ENCODE measurements at places on chromosomes 6 and 20.

- no peak for DNase-seq
Measured at GRCh38 chr6:46473881-46474280, 17.4 kb downstream of the RCAN2 start.

DNA sequence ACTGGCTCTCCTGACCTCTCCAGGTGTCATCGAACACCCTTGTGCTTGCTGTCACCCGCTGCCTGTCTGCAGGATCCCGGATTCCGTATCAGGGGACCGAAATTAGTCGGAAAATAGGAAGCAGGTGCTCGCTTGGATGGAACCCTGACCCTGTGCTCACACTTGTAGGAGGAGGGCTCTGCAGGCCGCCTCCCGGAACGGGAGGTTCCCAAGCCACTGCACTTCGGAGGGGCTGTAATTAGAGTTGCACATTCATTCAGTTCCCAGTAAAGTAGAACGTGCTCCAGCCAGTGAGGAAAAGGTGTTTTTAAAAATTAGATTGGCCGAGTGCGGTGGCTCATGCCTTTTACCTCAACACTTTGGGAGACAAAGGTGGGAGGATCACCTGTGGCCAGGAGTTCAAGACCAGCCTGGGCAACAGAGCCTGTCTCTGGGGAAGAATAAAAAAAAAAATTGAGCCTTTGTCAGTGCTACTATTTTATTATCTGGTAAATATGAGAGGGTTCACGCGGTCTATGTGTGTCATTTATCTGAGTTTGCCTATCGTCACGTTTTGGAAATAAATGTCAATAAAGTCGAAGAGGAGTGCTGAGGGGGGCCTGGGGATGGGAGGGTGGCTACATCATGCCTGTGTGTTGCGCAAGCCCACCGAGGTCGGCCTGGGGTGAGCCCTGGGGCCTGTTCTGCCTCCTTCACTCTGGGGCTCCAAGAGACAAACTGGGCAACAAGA lies 1.5 kb upstream of the GMEB2 start:
- no peak for DNase-seq

DNA sequence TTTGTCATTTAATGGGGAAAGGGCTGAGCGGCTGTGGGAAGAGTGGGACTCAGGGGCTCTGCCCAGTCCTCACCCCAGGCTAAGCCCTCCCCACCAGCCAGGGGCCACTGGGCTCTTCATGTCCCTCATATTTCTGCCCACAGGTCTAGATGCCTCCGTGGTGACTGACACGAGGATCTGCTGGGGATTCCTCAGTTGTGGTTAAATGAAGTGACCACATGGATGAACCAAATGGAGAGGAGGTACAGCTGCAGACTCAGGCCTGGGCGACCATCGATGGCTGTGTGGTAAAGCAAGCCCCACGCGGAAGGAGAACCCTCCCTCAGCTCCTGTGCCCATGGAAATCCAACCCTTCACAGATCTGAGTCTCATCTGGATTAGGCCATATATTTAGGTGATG lies 29.4 kb downstream of the RAET1L start:
- no peak for DNase-seq

DNA sequence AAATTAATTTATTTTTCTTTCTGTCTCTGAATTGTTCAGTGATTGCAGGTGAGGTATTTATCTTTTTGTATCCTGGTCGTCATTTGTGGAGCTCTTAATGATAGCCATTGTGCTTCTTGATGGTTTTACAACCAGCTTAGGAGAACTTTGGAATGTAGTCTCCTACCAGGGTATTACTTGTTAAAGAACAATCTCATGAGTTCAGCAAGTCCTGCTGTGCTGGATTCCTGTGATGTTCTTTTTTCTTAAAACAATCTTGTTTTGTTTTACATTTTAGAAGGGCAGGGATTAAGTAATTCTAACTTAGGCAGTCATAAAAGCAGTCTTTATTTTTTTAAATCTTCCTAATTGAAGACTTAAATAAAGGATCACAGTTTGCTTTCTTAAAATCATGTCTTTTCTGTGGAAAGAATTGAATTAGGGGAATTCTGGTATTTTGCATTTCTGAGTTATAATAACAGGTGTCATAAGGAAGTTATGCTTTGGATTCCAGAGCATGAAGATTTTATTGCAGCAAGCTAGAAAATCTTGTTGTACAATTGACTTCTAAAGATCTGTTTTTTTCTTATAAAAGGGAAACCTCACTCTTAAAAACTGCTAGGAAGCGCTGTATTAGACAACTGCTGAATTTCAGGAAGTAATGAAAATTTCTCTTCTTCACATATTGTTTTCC lies 23.7 kb downstream of the RIOK1 start:
- DNase-seq = no peak

DNA sequence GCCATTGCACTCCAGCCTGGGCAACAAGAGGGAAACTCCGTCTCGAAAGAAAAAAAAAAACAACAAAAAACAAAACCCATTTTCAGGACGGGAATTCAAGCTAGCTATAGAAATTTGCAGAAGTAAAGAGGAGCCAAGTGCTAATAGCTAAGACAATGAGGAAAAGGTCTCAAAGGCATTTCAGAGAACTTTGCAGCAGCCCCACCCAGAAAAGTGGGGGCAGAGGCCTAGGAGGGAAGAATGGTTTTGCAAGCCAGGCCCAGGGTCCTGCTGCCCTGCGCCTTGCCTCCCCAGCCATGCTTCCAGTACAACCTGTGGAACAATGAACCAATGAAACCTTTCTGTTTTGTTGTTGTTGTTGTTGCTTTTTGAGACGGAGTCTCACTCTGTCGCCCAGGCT lies 38.3 kb upstream of the SAMHD1 start:
- DNase-seq = no peak
